ENCODE measurements at places on chromosomes 3 and 15. TPM values are rescaled to one million over a fixed set of nuclear protein-coding genes. Genes with fewer than 3 reads are reported as not detected.

DNA sequence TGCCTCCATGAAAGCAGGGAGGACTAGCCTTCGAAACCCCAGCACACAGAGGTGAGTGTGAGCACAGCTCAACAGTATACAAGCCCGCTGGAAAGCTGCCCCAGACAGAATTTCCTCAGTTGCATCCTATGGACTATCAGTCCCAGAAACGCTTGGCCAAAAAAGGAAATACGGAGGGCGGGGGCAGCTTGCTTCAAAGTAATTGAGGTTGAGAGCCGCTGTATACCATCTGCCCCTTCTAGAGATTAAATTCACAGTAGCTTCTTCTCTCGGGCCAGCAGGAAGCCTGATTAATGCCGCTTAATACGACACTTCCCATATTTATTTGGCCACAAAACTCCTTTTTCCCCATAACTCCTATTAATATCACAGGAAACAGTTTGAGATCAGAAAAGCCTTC, 88.7 kb downstream of the LIPC start:
- no peak overlapping the region for H3K4me3 ChIP-seq
- no peaks in the 10 kb centered on the region for H3K27me3 ChIP-seq
- H3K4me1 ChIP-seq: peaks cover 42% of the 10 kb centered on the region
- no peak overlapping the region for H3K27ac ChIP-seq

- no peaks in the 10 kb centered on the region for H3K4me1 ChIP-seq
- H3K27ac ChIP-seq: no peak overlapping the region
- H3K36me3 ChIP-seq: no peaks in the 10 kb centered on the region
- H3K27me3 ChIP-seq: no peaks in the 10 kb centered on the region
- no peak overlapping the region for H3K4me3 ChIP-seq
- DNase-seq: no peak
These were observed 347.7 kb upstream of the ATP11B start for GRCh38 chr3:182445576-182445975.

- no peak for DNase-seq
- H3K27ac ChIP-seq: no peak overlapping the region
- no peaks in the 10 kb centered on the region for H3K4me1 ChIP-seq
- no peaks in the 10 kb centered on the region for H3K27me3 ChIP-seq
These were observed 43.7 kb upstream of the KCNMB2 start for GRCh38 chr3:178492491-178492890.

DNA sequence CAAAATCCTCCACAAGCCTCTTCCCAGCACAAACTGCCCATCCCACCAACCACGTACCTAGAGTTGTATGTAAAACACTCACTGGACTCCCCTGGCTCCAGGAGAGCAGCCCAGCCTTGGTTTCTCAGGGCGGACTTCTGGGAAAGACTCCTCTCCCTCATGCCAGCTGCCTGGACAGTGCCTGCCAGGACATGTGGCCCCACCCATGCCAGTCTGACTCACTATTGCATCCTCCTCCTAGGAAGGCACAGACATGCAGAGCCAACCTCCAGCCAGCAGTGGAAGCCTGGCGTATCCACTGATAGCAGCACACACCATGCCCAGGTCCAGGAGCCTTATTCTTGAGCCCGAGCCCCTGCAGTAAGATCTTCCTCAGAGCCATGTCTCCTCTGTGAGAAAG, 8.6 kb downstream of the PKM start:
- no peak for DNase-seq
- H3K27me3 ChIP-seq: no peaks in the 10 kb centered on the region

DNA sequence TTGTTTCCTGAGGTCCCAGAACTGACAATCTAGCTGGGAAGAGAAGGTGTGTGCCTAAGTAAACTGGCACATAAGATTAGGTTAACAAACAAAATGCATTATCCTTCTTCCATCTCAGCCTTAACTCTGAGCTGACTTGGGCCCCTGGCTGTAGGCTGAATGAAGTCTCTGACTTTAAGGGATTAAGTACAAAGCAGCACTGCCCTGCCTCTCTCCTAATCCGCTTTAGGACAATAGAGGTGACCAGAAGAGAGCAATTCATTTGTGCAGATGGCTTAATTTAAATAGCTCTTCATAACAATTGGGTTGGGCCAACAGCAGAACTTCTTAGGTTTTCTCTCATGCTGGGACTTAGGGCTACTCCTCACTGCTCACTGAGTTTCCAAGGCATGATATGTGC, 181.6 kb upstream of the SOX14 start:
- no peaks in the 10 kb centered on the region for H3K27me3 ChIP-seq
- H3K4me1 ChIP-seq: no peaks in the 10 kb centered on the region
- no peak overlapping the region for H3K27ac ChIP-seq

COMMD2 gene
- polyA plus RNA-seq: 7.1 TPM

LRRC3B gene
- 0.44 TPM for polyA plus RNA-seq

LAMB2 gene
- 198 TPM for polyA plus RNA-seq

LRRC31 gene
- 2.6 TPM for polyA plus RNA-seq
